ENCODE measurements at places on chromosomes 1 and 21. TPM values are rescaled to one million over a fixed set of nuclear protein-coding genes. Genes with fewer than 3 reads are reported as not detected.

ZZZ3 gene
- total RNA-seq, result 71.9 TPM

OR2M5 gene
- total RNA-seq, result not detected

HSD3B1 gene
- total RNA-seq, result not detected

FALEC gene
- total RNA-seq, result not detected

GRCh38 chr1:180962178-180962577 is 49.5 kb downstream of the KIAA1614 start:
- DNase-seq, result no peak

GRCh38 chr1:92902406-92902744 is 58.9 kb downstream of the DIPK1A start:
- no peak for DNase-seq

GRCh38 chr1:51309291-51309690 is 21.1 kb downstream of the TTC39A start:
- no peak for DNase-seq

GRCh38 chr1:234281826-234282489 is 91.3 kb upstream of the COA6 start:
- DNase-seq, result no peak

DNA sequence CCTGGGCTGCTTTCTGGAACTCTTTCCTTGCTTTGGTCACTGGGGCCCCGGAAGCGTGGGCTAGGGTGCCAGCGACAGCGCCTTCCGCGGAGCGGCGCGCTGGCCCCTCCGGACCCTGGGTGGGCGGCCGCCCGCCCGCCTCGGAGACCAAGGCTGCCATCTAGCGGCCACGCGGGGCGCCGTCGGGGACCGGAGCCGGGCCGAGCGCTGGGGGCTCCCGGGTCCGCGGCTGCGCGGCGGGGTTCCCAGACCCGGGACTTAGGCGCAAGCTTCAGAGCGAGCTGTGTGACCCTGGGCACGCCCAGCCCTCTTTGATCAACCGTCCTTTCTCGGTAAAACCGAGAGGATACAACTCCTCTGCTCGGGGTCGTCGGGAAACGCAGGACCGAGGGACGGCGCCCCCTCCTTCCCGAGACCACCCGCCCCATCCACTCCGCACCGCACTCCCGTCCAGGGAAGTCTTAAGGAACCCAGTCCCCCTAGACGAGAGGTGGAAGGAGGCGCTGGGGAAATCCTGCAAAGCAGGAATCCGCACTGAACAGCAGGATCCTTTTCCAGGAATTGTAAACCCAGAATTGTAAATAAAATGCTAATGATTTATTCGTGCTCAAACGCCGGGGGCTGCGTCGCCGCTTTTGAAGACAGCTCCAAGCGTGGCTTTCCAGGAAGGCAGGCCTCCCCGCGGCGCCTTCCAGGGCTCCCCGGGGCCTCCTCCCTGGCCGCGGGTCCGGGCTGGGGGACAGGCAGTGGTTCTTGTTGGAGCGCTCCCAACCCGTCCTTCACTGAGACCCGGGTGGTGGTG is 41.2 kb downstream of the RRAGC start:
- no peak for DNase-seq

DNA sequence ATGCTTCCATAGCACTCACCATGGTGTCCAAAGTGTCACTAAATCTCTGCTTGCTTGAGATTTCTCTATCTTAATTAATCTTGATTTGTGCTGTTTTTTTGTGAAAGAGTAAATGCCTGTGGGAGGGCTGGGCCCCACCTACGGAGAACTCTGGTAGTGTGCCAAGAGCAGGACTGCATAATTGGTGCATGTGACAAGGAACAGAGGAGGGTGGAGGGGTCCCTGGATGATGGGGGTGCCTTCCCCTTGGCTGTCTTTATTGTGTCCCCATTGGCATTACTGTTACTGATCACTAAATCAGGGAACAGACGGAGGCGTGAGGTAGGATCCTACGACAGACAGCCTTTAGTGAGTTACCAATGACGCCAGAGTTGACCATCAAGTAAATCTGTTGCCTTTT is 223.4 kb downstream of the DISC1 start:
- no peak for DNase-seq

GRCh38 chr1:230066031-230066430 is 1.0 kb upstream of the GALNT2 start:
- DNase-seq, result no peak

Data from kidney epithelial cell (primary cell).